ENCODE measurements at places on chromosomes 16 and 17. TPM values are rescaled to one million over a fixed set of nuclear protein-coding genes. Genes with fewer than 3 reads are reported as not detected.

DNA sequence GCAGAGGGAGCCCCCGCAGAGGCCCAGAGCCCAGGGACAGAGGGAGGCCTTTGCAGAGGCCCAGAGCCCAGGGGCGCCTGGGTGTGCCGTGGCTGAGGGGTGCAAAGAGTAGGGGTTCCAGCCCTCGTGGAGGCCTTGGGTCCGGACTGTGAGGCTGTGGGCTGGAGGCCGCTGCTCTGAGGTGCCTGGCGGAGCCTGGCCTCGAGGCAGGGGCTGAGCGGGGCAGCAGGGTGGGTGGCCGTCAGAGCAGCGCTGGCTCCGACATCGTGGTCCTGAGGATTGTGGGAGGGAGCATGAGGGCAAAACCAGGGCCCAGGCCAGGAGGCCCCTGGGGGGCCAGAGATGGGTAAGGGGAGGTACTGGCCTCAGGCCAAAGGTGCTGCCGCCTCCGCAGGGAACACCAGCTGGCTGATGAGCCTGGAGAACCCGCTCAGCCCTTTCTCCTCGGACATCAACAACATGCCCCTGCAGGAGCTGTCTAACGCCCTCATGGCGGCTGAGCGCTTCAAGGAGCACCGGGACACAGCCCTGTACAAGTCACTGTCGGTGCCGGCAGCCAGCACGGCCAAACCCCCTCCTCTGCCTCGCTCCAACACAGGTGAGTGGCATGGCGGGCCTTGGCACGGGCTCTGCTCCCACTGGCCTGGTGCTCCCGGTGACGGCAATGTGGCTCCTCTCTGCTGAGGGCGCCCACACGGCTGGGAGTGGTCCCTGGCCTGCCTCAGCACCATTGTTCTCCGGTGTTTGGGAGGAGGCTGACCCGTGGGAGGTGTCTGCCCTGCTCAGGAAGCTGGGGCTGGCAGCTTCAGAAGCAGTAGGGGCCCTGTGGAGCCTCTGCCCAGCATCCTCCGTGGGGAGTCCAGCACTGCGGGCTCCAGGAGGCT, 33.7 kb downstream of the TSC2 start:
- DNase-seq: no peak

- no peak for DNase-seq
These were observed 13.9 kb upstream of the GLIS2 start for GRCh38 chr16:4301968-4302367.

- DNase-seq: no peak
These were observed 9.2 kb downstream of the AXIN2 start for GRCh38 chr17:65552214-65552613.

DNA sequence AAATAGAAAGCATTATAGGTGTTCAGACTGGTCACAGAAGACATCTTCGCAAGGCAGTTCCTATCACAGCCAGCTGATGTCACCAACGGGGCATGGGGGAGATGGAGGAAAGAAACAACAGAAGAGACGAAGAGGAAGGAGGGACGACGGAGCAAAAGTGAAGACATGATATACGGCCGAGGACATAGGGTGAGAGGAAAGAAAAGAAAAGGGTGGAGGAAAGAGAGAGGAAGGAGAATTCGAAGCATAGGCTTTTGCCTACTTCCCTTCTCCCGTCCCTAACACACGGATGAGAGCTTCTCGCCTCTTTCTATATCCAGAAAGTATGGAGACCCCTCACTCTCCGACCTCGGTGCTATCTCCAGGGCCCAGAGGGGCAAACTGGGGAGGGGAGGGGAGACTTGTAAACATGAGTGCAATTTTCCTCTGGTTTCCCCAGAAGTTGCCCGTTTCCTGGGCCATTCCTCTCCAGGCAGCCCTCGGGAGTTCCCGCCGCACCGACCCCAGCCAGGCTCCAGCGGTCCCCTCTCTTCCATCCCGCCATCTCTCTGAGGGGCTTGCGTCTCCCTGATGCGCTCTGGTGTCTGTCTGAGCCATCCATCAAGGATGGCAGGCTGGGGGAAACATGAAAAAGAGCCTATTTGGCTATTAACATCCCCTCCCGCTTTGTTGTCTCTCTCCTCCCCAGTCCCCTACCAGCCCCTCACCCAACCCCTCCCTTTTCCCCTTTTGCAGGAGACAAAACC, 26.0 kb downstream of the COPZ2 start:
- DNase-seq: no peak

- no peak for DNase-seq
These were observed 20.7 kb downstream of the STAT5B start for GRCh38 chr17:42255445-42255844.

TBC1D3G gene
- total RNA-seq: not detected
